Kidney epithelial cell (primary cell): ENCODE measurements at places on chromosomes 1 and 21. TPM values are rescaled to one million over a fixed set of nuclear protein-coding genes. Genes with fewer than 3 reads are reported as not detected.

DNA sequence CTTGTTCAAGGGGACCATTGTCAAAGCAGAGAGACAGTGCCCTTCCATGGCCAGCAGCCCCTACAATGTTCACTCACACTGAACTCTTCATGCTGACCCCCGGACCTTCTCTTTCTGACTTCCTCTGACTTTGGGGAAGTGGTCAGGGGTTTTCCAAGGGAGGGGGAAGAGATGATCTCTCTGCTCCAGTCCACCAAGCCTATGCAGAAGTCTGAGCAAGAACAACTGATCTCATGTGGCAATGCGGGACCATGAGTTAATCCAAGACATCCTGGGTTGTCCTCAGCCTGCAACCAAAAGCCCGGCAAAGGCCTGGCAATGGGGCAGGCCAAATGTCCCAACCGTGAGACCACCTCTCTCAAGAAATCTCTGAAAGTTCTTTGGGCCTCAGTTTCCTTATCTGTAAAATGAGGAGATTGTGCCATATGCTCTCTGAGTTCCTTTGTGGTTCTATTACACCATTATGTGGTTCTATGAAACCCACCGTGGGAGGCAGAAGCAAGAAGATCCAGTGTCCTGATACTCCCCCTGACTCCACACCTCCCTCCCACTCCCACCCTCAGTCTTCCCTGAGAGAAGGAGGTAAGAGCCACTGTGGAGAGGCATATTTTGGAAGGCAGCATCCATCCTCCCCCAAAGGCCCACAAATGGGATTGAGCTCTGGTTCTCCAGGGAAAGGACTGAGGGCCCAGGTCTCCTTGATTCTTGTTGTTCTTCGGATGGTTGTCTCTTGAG, 11.8 kb upstream of the ARHGEF2 start:
- DNase-seq = no peak

KCNK1 gene
- total RNA-seq = 6.2 and 6.3 TPM in 2 replicates

TRIM58 gene
- 4.2 and 5.3 TPM in 2 replicates for total RNA-seq

DNA sequence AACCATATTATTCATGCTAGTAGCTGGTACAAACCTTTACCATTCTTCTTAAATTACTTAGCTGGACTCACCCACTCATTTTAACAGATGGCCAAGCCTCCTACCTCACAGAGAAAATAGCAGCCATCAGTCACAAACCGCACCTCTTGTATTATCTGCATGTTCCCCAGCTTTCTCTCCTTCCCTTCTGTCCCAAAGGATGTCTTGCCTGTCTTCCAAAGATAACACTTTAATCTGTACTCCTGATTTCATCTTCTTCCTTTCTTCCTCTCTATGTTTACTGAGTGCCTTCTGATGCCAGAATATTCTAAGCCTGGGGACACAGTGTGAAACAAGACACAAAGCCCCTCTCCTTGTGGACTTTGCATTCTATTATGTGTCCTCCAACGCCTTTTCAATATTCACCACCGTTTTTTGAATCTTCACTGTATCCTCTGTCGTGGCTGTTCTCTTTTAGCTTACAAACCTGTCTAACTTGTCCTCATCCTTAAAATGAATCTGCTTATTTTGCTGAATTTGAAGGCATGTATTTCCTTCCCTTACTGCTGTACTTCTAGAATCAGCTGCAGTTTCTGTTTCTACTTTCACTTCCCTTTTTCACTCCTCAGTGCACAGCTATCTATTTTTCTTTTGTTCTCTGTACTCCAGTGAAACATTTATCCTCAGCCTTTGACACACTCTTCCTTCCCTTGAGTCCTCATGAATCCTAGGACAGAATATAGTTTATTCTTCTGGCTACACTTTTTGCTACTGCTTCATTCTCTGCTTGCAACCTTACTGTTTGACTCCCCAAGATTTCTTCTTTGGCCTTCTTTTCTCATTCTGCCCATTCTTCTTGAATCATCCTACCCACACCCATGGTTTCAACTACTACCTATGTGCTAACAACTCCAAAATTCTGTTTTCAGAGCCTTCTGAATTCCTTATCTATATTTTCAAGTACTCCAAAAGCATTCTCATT, 216.9 kb upstream of the SAMSN1 start:
- DNase-seq = no peak

- no peak for DNase-seq
Measured at GRCh38 chr1:150890033-150890416, 3.1 kb downstream of the CTXND2 start.

ASCL5 gene
- not detected in 2 replicates for total RNA-seq

GRCh38 chr1:94120991-94121390, at the start of gene ABCA4:
ABCA4 (minus strand) TSS chr1:94121148; CDS start chr1:94121045, 103 bp downstream.
- no peak for DNase-seq

- no peak for DNase-seq
Measured at GRCh38 chr1:93541045-93541444, 93.1 kb downstream of the FNBP1L start.

AK5 gene
- 1.8 and 8.6 TPM in 2 replicates for total RNA-seq
